ENCODE measurements at places on chromosomes 2 and 18.

GRCh38 chr2:20224716-20225293, at the start of gene SDC1:
Gene SDC1, minus strand, starts transcription at chr2:20225130. Its CDS starts 263 bp downstream, at chr2:20224867.
- DNase-seq, result peak; percentile 13

- peak; percentile 33 for DNase-seq
These were observed 15.0 kb downstream of the KCNJ13 start for GRCh38 chr2:232761301-232761907.

GRCh38 chr2:183038341-183039300, at the start of gene NCKAP1:
Gene NCKAP1, minus strand, starts transcription at chr2:183038457. Its CDS starts 358 bp downstream, at chr2:183038099.
- peak; percentile 83 for DNase-seq

- DNase-seq, result peak; percentile 21
These were observed 5.1 kb downstream of the FIGLA start for GRCh38 chr2:70785137-70785911.

DNA sequence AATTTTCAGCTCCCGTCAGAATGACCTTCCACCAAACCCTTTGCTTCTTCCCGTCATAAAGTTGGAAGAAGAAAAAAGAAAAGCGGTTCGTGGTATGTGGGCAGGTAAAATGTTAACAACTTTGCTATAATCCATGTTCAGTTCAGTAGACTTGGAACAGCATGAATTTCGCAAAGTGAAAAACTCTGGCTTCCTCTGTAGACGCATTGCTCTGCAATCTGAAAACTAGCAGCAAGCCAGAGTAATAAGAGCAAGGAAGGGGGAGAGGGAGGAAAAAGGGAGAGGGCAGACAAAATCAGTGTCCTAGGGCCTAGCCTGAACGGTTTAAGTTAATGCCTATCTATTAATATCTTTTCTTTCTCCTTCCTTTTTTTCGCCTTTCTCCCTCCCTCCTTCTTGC, 26.7 kb upstream of the CHRNA1 start:
- DNase-seq, result no peak

DNA sequence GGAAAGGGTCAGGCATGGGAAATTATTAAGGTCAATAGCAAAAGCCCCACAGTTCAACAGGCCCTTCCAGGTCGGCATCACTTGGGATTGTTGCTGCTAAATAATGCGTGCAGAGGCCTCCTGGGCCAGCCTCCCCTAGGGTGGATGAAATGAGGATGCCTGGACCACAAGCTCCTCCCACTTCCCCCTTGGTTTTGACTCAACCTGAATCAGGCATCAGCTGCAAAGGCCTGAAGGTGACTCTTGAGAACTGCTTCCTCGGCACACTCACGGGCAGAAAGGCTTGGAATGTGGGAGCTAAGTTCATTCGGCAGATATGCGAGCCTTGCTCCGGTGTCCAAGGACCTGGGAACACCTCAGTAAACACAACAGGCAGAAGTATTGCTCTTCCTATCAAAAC, 69.3 kb downstream of the MBP start:
- DNase-seq, result no peak
